CD8-positive, alpha-beta memory T cell (primary cell): ENCODE measurements at places on chromosomes 1 and 21. TPM values are rescaled to one million over a fixed set of nuclear protein-coding genes. Genes with fewer than 3 reads are reported as not detected.

LRRC3 gene
- total RNA-seq = 0.80 TPM

VCAM1 gene
- total RNA-seq = 4.0 TPM

- no peak for DNase-seq
These were observed 27.6 kb downstream of the VTCN1 start for GRCh38 chr1:117183112-117183511.

DNA sequence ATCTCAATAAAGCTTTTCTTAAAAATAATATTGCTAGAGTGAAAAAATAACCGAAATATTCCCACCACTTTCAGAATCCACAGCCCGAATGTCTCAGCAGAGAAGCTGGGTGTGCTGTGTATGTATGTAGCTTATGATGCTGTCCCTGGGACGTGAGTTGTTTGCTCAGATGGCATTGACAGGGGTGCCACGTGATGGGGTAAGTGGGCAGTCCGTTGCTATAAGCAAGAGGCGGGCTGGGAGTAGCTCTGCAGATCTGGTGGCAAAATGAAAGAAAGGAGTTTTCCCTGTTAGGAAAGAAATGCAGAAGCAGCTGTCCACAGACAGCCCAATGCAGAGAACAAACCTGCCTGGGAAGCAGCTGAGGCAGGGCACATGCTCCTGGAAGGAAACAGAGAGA, 3.8 kb upstream of the FAM20B start:
- DNase-seq = no peak

GRCh38 chr1:72724951-72725861, 442.9 kb upstream of the NEGR1 start:
- no peak for DNase-seq
